Progenitor cell of endocrine pancreas (in vitro differentiated cells): ENCODE measurements at places on chromosomes 2 and 18. TPM values are rescaled to one million over a fixed set of nuclear protein-coding genes. Genes with fewer than 3 reads are reported as not detected.
A peak's percentile ranks its signal among the peaks of the same experiment; 100 is the strongest.

DNA sequence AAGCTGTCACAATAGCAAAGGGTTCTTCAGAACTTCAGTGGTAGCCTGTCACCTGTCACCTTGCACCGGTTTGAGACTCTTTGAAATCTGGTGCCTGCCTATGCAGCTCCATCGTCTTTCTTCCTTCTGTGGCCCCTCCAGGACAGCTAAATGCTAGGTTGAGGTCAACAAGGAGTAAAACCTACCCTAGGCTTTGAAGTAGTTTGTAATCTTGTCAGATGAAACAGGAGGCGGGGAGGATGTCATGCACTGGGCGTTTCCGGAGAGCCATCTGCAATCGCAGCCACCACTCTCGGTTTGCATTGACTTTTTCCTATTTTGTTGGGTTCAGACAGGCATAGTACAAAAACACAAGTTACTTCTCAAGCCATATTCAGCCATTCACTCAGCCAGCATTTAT is 116.7 kb downstream of the LPIN1 start:
- no peaks in the 10 kb centered on the region for H3K27me3 ChIP-seq
- no peak for DNase-seq
- peak overlapping the region; percentile 47 for H3K27ac ChIP-seq
- H3K4me1 ChIP-seq: peaks cover 6% of the 10 kb centered on the region

The IMPACT gene
- total RNA-seq: 28.1 and 29.7 TPM in 2 replicates

The IL1RN gene
- not detected in 2 replicates for total RNA-seq

GRCh38 chr2:6826081-6826913 is 39.4 kb downstream of the CMPK2 start:
- H3K4me1 ChIP-seq: peaks cover 6% of the 10 kb centered on the region
- H3K36me3 ChIP-seq: peaks cover 1% of the 10 kb centered on the region
- no peak overlapping the region for H3K4me3 ChIP-seq
- DNase-seq: no peak
- H3K27ac ChIP-seq: no peak overlapping the region

The MC4R gene
- not detected in 2 replicates for total RNA-seq

DNA sequence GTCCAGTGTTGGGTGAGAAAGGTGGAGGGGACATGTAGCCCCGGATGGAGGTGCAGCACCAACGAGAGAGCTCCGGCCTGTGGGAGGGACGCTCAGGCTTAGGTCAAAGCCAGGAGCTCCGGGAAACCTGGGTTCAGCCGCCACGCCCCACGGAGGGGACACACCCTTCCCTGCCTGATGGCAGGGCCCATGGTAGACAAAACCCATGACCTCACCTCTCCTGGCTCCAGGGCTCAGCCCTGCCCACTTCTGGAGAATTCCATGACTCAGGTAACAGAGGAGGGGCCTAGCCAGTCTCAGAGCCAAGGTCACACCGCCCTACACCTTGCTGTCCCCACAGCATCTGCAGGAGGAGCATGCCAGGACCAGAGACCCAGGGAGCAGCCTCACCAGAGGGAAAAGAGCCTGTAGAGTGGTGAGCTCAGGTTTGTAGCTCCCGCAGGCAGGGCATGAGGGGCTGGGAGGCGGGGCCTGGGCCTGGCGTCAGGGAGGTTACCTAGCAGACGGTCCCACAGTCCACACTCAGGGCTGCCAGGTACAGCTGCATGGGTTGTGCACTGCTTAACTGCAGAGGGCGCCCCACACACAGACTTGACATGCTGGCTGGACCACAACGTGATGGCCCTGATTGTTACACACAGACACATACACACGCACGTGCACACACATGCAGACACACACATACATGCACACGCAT is 70.8 kb upstream of the SMAD7 start:
- no peak overlapping the region for H3K4me3 ChIP-seq
- H3K36me3 ChIP-seq: no peaks in the 10 kb centered on the region
- no peaks in the 10 kb centered on the region for H3K27me3 ChIP-seq
- peak; percentile 35 for DNase-seq
- H3K27ac ChIP-seq: peak overlapping the region; percentile 92
- H3K4me1 ChIP-seq: peaks cover 6% of the 10 kb centered on the region

- no peak overlapping the region for H3K27ac ChIP-seq
- no peak for DNase-seq
- no peaks in the 10 kb centered on the region for H3K4me1 ChIP-seq
- H3K27me3 ChIP-seq: peaks cover 4% of the 10 kb centered on the region
These were observed 200.6 kb downstream of the NRP2 start for GRCh38 chr2:205882806-205883425.

- H3K4me3 ChIP-seq: no peak overlapping the region
- H3K27ac ChIP-seq: no peak overlapping the region
These were observed 4.4 kb upstream of the ALS2 start for GRCh38 chr2:201785135-201785534.

DNA sequence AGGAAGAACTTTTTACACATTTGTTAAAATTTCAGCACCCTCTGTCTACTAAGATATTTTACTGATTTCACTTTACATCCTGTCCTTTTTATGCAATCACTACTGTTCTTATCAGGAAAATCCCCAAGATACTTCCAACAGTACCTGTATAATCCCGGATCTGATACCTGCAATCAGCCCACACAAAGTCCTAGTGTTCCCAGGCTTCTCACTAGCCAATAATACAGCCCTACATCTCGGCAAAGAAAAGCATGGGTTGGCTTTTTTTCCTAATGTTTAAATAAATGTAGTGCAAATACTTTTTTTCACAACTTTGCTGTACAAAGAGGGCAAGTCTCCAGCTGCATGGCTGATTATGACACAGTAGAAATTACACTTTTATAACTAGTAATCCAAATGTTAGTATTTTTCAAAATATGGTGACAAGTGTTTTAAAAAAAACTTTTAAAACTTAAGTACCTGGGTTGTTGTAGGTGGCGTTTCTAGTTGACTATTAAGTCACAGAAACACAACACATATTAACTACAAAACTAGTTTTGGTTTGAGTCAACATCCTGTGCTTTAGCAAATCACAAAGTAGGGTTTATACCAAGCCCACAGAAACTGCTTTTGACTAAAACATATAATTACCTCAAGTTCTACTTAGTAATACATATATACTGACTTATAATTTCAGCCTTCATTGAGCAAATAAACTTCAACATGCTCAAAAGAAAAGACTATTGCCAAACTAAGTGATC is 19.5 kb downstream of the CNOT11 start:
- peaks cover 30% of the 10 kb centered on the region for H3K36me3 ChIP-seq
- no peak for DNase-seq
- H3K4me1 ChIP-seq: peaks cover 25% of the 10 kb centered on the region
- H3K27ac ChIP-seq: peak overlapping the region; percentile 62
- H3K27me3 ChIP-seq: no peaks in the 10 kb centered on the region

The IL36RN gene
- 0.13 TPM in 1 of 2 replicates, not detected in the other for total RNA-seq

DNA sequence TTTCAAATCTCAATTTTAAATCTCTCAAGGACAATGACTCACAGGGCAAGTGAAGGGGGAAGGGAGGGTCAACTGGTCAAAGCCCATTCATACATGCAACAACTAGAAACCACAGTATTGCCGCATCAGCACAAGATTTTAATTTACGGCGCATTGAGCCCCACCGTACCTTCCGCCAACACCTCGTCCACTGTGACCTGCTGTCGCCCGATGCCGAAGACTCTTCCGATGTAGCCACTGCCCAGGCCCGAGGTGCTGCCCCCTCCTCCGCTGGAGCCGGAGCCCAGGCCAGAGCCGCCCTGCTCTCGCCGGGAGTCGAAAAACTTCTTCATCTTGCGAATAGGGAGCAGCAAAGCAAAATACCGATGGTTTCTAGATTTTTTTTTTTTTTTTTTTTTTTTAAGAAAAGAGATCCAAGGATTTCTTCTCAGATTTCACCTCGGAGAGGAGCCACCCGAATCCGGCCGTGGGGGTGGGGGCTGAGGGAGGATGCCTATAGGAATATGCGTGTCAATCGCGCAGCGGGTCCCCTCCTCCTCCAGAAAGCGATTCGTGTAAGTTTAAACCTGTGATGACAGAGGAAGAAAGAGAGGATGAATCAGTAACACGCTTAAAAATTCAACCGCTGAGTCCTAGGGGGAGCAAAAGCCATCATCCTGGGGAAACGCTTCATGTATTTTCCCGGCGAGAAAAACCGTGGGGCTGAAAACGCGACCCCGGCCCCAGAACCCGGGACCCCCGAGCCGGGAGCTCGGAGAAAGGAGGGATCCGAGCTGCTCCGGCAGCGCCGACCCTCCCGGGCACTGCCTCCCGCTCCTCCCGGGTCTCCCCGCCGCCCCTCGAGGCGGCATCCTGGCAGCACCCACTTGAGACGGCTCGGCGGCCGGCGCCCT is 584 bp downstream of the AAK1 start:
- H3K27ac ChIP-seq: peak overlapping the region; percentile 96
- peaks cover 40% of the 10 kb centered on the region for H3K4me1 ChIP-seq
- peaks cover 2% of the 10 kb centered on the region for H3K36me3 ChIP-seq
- no peaks in the 10 kb centered on the region for H3K27me3 ChIP-seq

DNA sequence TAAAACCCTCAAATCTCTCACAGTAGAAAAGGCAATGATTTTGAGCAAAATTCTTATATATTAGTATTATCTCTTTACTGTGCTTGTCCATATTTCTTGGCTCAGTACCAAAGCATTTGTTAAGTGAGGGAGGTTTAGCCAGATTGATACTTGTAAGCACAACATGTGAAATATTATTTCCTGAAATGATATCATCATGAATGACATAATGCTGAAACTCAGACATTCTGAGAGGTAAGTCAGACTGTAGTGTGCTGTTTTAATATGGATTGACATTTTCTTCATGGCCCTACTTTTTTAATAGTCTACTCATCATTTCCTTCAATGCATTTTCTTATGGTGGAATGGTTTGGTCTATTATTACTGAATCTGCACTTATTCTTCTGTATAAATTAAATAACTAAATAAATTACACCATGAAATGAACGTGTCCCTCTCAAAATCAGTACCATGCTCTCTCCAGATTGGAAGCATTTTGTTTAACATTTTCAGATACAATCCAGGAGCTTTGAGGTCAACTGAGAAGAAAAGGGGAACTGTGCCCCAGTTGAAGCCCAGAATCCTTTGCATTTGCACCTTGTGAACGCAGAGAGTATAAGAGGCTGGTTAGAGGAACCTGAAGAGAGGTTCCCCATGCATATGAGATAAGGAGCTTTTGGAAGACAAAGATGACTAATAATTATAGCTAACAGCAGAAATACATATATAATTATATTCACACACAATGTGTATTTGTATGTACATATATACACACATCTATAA is 50.1 kb upstream of the CRACDL start:
- no peak for DNase-seq
- H3K27ac ChIP-seq: no peak overlapping the region
- no peaks in the 10 kb centered on the region for H3K27me3 ChIP-seq
- H3K4me1 ChIP-seq: no peaks in the 10 kb centered on the region
- H3K4me3 ChIP-seq: no peak overlapping the region

DNA sequence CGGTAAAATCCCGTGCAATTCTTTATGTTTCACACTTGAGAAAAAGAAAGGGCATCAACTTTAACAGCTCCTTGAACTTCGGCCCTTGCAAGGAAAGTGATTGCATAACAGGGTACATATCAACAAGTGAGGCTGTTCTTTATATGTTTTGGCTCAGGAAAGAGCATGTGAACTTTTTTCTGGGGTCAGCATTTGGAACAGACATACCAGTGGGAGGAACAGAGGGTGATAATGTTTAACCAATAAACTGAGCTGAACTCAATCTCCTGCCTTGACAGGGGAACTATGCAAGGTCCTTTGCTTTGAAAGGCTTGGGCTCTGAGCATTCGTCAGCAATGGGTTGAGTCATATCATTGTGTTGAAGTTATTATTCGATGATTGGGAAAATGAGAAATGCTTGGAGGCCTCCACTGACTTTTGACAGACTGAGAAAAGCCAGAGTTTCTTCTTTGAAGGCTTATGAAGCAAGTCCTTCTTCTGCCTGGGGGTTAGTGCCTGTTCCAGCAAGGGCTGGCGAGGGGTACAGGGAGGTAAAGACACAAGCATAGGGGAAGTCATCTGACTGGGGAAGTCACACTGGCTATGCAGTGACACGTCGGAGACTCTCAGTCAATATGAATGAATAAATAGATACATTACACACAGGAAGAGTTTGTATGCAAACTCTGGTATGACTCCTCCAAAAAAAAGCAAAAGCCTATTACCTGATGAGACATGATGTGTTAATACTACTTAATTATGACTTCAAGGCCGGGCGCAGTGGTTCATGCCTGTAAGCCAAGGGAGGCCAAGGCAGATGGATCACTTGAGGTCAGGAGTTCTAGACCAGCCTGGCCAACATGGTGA is 57.2 kb downstream of the CYB5A start:
- no peak overlapping the region for H3K4me3 ChIP-seq
- peak overlapping the region; percentile 53 for H3K27ac ChIP-seq
- H3K27me3 ChIP-seq: no peaks in the 10 kb centered on the region

DNA sequence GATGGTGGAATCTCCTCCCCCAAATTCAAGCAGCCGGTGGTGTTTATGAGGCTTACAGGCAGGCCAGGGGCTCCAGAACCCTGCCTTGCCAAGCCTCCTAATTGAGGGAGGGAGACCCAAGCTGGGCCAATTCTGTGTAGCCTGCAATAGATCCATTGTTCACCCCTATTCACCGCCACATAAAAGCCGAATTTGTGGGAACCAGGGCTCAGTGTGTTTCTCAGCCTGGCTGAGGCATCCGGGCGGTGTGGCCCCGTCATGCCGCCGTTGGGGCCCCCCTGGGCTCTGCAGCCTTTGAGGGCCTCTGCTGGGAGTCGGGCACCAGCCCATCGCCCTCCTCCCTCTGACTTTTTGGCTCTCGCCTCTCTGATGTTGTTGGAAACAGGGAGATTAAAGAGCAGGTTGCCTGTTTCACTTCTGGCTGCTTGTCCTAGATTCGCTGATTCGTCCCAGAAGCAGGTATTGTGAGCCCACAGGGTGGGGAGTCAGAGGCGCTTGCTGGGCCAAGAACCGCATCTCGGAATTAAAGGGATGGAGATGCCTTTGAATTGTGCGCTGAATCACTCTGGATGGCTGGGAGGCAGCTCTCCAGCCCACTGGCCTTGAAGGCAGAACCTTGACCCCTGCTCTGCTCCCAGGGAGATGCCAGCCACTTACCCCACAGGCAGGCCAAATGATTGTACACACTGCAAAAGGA is 14.7 kb upstream of the OTOS start:
- no peak overlapping the region for H3K4me3 ChIP-seq
- no peaks in the 10 kb centered on the region for H3K4me1 ChIP-seq
- no peak overlapping the region for H3K27ac ChIP-seq
- no peaks in the 10 kb centered on the region for H3K36me3 ChIP-seq
- no peak for DNase-seq
- peaks cover 24% of the 10 kb centered on the region for H3K27me3 ChIP-seq

GRCh38 chr2:53275743-53276142 is 491.9 kb upstream of the CHAC2 start:
- H3K4me1 ChIP-seq: no peaks in the 10 kb centered on the region
- DNase-seq: no peak
- H3K27ac ChIP-seq: no peak overlapping the region
- no peaks in the 10 kb centered on the region for H3K27me3 ChIP-seq
- no peak overlapping the region for H3K4me3 ChIP-seq

DNA sequence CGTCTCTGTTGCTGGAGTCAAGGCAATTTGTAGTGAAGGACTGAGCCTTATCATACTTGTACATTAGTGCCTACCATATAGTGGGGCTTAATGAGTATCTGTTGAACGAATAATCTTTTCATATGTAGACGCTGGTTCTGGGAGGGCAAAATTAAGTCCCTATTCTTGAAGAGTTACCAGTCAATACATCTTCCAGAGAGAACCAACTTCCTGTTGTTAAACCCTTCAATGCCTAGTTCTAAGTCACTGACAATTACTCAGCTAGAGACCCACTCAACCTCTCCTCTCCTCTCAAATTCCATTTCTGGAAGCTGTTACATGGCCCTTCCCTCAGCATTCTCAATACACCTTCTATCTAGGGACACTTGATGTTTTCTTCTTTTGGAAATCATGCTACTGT is 1.1 kb upstream of the MOB4 start:
- H3K27ac ChIP-seq: peak overlapping the region; percentile 99
- H3K36me3 ChIP-seq: peaks cover 9% of the 10 kb centered on the region
- H3K4me1 ChIP-seq: peaks cover 15% of the 10 kb centered on the region
- no peak for DNase-seq

The DHRS9 gene
- not detected in 2 replicates for total RNA-seq
